Small intestine (tissue), 16 donors: ENCODE measurements at places on chromosomes 7 and 10. TPM values are rescaled to one million over a fixed set of nuclear protein-coding genes. Genes with fewer than 3 reads are reported as not detected.

Gene PCDH15
- not detected for polyA plus RNA-seq

Gene OPN1SW
- 0.13 TPM for polyA plus RNA-seq

Gene HOGA1
- polyA plus RNA-seq: 0.51 TPM

- H3K27me3 ChIP-seq: no peaks in the 10 kb centered on the region
- DNase-seq: no peak
- no peaks in the 10 kb centered on the region for H3K4me1 ChIP-seq
- no peak overlapping the region for H3K4me3 ChIP-seq
- no peak overlapping the region for H3K27ac ChIP-seq
Measured at GRCh38 chr10:25487266-25487665, 312.5 kb downstream of the GPR158 start.

DNA sequence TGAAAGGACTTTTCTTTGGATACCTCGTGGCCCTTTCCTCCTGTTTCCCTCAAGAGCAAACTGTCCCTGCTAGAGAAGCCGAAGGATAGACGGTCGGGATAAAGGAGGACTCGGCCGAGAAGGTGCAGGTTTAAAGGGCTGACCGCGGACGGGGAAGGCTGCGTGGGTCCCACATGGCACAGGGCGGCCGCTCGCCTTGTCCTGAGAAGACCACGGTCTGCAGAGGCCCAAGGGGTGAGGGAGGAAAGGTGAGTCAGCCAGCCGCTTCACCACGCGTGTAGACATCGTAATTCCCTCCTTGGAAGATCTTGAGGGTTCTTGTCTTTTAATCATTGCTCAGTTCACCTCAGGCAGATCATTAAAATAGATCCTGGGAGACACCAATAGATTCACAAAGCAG is 253.8 kb downstream of the DPP6 start:
- no peak for DNase-seq
- no peaks in the 10 kb centered on the region for H3K27me3 ChIP-seq
- no peaks in the 10 kb centered on the region for H3K4me1 ChIP-seq
- H3K27ac ChIP-seq: no peak overlapping the region

DNA sequence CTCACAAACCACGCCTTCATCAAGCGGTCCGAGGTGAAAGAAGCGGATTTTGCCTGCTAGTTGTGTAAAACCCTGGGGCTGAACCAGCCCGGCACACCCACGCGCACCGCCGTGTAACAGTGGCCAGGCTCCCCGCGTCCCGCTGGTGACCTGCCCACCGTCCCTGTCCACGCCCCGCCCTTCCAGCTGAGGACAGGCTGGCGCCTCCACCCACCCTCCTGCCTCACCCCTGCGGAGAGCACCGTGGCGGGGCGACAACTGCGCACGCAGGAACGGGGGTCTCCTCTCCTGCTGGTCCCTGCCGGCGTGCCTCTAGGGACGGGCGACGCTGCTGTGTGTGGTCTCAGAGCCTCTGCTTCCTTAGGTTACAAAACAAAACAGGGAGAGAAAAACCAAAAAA is 16.9 kb upstream of the TSPAN33 start:
- H3K36me3 ChIP-seq: no peaks in the 10 kb centered on the region
- H3K4me3 ChIP-seq: no peak overlapping the region
- DNase-seq: no peak

- no peak for DNase-seq
- H3K4me1 ChIP-seq: no peaks in the 10 kb centered on the region
- no peaks in the 10 kb centered on the region for H3K27me3 ChIP-seq
Measured at GRCh38 chr7:158880973-158881372, 24.6 kb downstream of the DYNC2I1 start.

DNA sequence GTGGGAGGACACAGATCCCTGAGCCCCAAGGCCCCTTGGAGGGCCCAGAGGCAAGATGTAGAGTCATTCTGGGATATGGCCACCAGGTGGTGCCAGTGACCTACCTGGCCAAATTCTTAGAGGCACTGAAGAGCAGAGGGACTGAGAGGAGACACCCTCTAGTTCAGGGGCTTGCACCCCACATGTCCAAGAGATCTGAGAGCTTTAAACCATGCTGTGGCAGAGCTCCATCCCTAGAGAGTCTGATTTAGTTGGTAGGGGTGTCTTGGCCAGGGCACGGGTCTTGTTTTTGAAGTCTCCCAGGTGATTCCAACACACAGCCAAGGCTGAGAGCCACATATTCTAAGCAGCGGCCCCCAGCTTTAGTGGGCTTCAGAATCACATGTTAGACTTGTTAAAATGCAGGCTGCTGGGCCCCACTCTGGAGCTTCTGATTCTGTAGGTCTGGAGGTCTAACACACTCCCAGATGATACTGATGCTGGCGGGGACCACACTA is 52.5 kb downstream of the PRF1 start:
- H3K27me3 ChIP-seq: no peaks in the 10 kb centered on the region
- H3K4me3 ChIP-seq: no peak overlapping the region
- peak; percentile 75 for DNase-seq
- H3K4me1 ChIP-seq: no peaks in the 10 kb centered on the region
- H3K36me3 ChIP-seq: no peaks in the 10 kb centered on the region
- no peak overlapping the region for H3K27ac ChIP-seq

Gene SHH
- polyA plus RNA-seq: 0.27 TPM

GRCh38 chr7:101943889-101944600 is 126.6 kb downstream of the CUX1 start:
- no peaks in the 10 kb centered on the region for H3K27me3 ChIP-seq
- H3K4me1 ChIP-seq: peaks cover 11% of the 10 kb centered on the region
- no peak overlapping the region for H3K4me3 ChIP-seq
- no peak overlapping the region for H3K27ac ChIP-seq
- H3K36me3 ChIP-seq: peaks cover 45% of the 10 kb centered on the region

Gene MYO3A
- not detected for polyA plus RNA-seq

- no peak overlapping the region for H3K4me3 ChIP-seq
- H3K27me3 ChIP-seq: no peaks in the 10 kb centered on the region
Measured at GRCh38 chr10:117921421-117921820, 125.3 kb downstream of the RAB11FIP2 start.

GRCh38 chr10:12252882-12253546 is 57.0 kb downstream of the CDC123 start:
- H3K36me3 ChIP-seq: peaks cover 7% of the 10 kb centered on the region
- no peaks in the 10 kb centered on the region for H3K27me3 ChIP-seq
- H3K27ac ChIP-seq: no peak overlapping the region
- no peak overlapping the region for H3K4me3 ChIP-seq
- DNase-seq: no peak

Gene ADIRF
- polyA plus RNA-seq: 750 TPM

DNA sequence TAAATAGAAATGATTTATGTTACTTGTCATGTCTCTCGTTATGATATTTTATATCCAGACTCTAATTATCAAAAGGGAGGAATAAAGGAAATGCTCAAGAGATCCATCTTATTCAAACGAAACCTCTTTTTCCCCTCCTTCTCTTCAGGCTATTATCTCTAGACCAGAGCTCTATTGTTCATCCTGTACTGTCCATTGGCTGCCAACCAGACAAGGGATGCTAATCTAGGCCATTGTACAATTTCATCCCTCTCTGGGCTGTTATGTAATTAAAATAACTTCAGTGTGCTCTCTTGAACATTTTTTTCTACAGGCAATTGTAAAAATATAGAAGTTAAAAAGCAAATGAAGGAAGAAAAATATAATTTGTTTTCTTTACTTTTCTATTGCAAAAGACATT is 220.4 kb downstream of the HDAC9 start:
- H3K4me3 ChIP-seq: no peak overlapping the region
- H3K36me3 ChIP-seq: no peaks in the 10 kb centered on the region
- no peak for DNase-seq
- H3K27me3 ChIP-seq: no peaks in the 10 kb centered on the region
- no peaks in the 10 kb centered on the region for H3K4me1 ChIP-seq

DNA sequence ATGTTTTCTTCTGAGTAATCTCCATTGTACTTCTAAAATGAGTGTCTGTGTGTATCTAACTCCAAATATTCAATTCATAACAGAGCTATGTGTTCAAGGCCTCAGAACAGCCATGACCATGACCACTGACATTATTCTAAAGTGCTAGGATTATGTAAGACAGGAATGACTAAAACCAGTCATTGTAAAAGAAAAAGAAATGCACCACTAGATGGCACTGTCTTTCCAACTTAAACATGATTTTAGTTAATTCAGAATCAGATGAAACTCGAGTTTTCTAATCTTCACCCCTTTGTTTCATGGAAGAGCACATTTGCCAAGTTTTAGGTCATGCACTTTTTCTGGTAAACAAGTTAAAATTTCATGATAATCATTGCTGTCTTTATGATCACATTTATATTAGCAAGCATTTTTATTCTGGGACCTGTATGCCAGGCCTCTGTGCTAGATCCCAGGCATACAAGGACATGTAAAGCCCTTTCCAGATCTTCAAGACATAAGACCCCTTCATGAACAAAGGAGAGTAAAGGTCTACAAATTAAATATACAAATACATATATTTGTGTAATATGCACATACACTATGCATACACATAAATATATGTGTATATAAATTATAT is 26.1 kb upstream of the RSU1 start:
- peak; percentile 58 for DNase-seq
- no peaks in the 10 kb centered on the region for H3K27me3 ChIP-seq
- no peak overlapping the region for H3K4me3 ChIP-seq

GRCh38 chr7:153087498-153087897 is 327.9 kb downstream of the ACTR3B start:
- H3K27me3 ChIP-seq: no peaks in the 10 kb centered on the region
- H3K4me1 ChIP-seq: no peaks in the 10 kb centered on the region
- H3K4me3 ChIP-seq: no peak overlapping the region
- no peak overlapping the region for H3K27ac ChIP-seq
- no peaks in the 10 kb centered on the region for H3K36me3 ChIP-seq
- no peak for DNase-seq

GRCh38 chr7:108178398-108178797 is 48.2 kb upstream of the LAMB4 start:
- H3K4me1 ChIP-seq: no peaks in the 10 kb centered on the region
- peak; percentile 31 for DNase-seq
- H3K27ac ChIP-seq: no peak overlapping the region
- no peak overlapping the region for H3K4me3 ChIP-seq
- H3K27me3 ChIP-seq: no peaks in the 10 kb centered on the region

GRCh38 chr10:58967551-58968388 is 208.7 kb upstream of the PHYHIPL start:
- H3K27me3 ChIP-seq: no peaks in the 10 kb centered on the region
- H3K36me3 ChIP-seq: no peaks in the 10 kb centered on the region
- peak; percentile 86 for DNase-seq
- no peaks in the 10 kb centered on the region for H3K4me1 ChIP-seq
- no peak overlapping the region for H3K4me3 ChIP-seq

Gene FRMPD2
- polyA plus RNA-seq: not detected

Gene SRPK2
- polyA plus RNA-seq: 13.9 TPM

DNA sequence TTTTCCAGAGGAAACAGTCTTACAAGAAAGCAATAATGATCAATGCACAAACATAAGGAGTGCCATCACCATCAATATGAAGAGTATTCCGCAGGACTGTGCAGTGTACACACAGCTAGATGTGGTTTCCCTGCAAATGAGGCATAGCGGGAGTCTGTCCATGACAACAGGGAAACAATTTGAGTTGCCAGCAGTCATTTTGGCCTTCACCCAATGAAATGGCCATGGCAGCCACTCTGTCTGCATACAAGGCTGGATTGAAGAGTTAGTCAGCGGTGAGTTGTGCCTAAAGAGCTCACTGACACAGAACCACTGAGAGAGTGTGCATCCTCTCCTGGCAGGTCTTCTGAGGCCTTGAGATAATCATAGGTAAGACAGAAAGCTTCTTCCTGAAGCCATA is 303.3 kb downstream of the IPMK start:
- H3K4me1 ChIP-seq: peaks cover under 1% of the 10 kb centered on the region
- H3K4me3 ChIP-seq: no peak overlapping the region
- H3K27me3 ChIP-seq: no peaks in the 10 kb centered on the region
- no peak overlapping the region for H3K27ac ChIP-seq
- no peak for DNase-seq

Gene GSTO2
- polyA plus RNA-seq: 45.4 TPM

GRCh38 chr7:103866919-103867318 is 122.5 kb downstream of the RELN start:
- H3K36me3 ChIP-seq: no peaks in the 10 kb centered on the region
- no peaks in the 10 kb centered on the region for H3K27me3 ChIP-seq
- no peak overlapping the region for H3K4me3 ChIP-seq
- H3K27ac ChIP-seq: no peak overlapping the region

Gene CPA2
- 25.4 TPM for polyA plus RNA-seq

- no peaks in the 10 kb centered on the region for H3K36me3 ChIP-seq
- no peak overlapping the region for H3K27ac ChIP-seq
- H3K4me1 ChIP-seq: no peaks in the 10 kb centered on the region
- H3K27me3 ChIP-seq: no peaks in the 10 kb centered on the region
- peak; percentile 15 for DNase-seq
- no peak overlapping the region for H3K4me3 ChIP-seq
Measured at GRCh38 chr7:7321681-7322080, 139.3 kb downstream of the C1GALT1 start.

- H3K4me1 ChIP-seq: no peaks in the 10 kb centered on the region
- DNase-seq: no peak
Measured at GRCh38 chr10:46266306-46266985, 20.4 kb upstream of the ANTXRL start.

- no peak for DNase-seq
- no peak overlapping the region for H3K4me3 ChIP-seq
- no peaks in the 10 kb centered on the region for H3K4me1 ChIP-seq
- H3K27ac ChIP-seq: no peak overlapping the region
- no peaks in the 10 kb centered on the region for H3K36me3 ChIP-seq
Measured at GRCh38 chr7:11786186-11786585, 45.8 kb downstream of the THSD7A start.
